ENCODE measurements at places on chromosomes 4 and X. TPM values are rescaled to one million over a fixed set of nuclear protein-coding genes. Genes with fewer than 3 reads are reported as not detected.

SYTL4 gene
- not detected for total RNA-seq

DNA sequence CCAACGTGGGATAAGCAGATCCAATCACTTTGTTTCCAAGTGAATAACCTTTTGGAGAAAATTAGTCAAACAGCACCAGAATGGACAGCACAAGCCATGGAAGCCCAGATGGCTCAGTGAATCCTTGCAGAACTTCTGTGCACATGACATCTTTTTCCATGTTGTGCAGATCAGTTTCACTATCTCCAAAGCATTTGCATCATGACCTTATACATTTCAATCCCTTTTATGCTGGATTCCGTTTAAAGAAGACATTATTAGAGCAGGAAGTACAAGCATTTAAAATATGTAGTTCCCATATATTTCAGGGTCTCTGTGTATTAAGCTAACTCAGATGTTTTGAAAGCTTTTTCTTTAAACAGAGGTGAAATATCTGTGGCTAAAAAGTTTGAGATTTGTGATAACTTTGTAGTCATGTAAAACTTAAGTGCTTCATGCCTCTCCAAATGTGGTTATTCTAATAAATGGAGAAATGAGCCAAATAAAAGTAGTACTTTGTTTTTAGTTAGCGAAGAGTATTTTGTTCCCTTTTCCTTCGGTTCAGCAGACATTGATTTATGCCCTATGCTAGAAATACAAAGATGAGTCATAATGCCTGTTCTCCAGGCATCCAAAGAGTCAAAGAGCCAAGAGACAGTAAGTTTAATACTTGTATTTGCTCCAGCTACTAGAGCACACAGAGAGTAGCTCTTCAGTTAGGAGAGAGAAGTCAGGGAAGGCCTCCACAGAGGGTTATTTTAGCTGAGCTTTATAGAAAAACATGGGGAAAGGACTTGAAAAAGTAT, 39.0 kb downstream of the PLAC8 start:
- no peak for DNase-seq

- no peak for DNase-seq
Observed at GRCh38 chr4:4867375-4868039, 8.0 kb downstream of the MSX1 start.

DNA sequence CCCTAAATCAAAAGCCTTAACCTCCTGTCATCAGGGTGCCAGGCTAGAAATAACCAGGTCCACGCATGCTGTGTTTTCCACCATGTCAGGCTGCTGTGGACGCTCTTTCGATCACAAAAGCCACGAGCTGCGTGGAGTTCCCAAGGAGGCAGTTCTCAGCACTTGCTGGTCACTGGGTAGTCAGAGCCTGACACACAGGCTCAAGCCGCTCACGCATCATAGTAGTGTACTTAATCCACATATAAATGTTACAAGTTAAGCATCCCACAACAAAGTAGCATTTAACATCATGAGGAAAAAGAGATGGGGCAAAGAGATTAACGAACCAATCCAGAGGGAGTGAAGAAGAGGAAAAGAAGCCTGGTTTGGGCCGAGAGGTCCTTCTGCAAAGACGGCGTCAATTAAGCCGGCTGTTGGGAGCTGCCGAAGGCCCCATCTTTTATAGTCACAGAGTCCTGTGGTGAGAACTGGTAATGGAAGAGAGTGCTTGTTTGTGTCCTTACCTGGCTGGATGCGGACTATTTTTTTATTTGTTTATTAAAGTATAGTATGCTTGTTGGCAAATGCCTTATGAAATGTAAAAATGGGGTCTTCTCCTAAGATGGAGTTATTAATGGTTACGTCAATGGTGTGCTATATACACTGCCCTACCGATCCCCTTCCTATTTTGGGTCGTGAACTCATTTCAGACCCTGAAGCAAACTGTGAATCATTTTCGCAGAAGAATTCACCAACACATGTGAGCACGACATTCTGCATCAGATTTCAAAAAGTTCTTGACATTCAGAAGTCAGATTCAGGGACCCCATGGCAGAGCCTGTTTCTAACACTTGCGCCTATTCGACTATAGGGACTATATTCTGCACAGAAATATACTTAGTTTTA, 675 bp downstream of the PRIMPOL start:
- DNase-seq: no peak

- no peak for DNase-seq
Observed at GRCh38 chrX:103520386-103520785, 1.1 kb upstream of the RAB40A start.

GRCh38 chrX:123361371-123361770, 177.3 kb downstream of the GRIA3 start:
- DNase-seq: no peak

S100G gene
- total RNA-seq: not detected

CENPVL2 gene
- total RNA-seq: not detected

GRCh38 chr4:76205476-76205875, 8.1 kb downstream of the SCARB2 start:
- no peak for DNase-seq

- peak; percentile 0 for DNase-seq
Observed at GRCh38 chr4:154743683-154744340, at the start of gene LRAT. LRAT (plus strand) TSS chr4:154744000; CDS start chr4:154744327, 327 bp downstream.

RBM46 gene
- total RNA-seq: not detected

GRCh38 chr4:110442309-110442708, 33.6 kb upstream of the ENPEP start:
- no peak for DNase-seq

DNA sequence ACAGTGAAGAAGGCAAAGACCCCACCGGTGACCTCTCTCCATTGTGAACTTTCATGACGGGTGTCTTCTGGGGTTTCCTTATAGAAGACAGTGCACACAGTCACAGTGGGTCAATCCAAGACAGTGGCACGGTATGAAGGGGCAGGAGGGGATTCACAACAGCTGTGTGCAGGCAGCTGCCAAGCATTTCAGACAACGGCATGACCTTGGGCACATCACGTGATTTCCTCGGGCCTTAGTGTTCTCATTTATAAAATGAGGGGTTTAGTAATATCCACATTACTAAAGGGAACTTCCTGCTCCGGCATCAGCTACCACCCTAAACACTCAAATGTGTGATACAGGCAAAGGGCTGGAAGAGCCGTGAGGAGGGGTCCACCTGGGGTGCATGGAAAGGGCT, 42.9 kb downstream of the RBM47 start:
- DNase-seq: no peak

DNA sequence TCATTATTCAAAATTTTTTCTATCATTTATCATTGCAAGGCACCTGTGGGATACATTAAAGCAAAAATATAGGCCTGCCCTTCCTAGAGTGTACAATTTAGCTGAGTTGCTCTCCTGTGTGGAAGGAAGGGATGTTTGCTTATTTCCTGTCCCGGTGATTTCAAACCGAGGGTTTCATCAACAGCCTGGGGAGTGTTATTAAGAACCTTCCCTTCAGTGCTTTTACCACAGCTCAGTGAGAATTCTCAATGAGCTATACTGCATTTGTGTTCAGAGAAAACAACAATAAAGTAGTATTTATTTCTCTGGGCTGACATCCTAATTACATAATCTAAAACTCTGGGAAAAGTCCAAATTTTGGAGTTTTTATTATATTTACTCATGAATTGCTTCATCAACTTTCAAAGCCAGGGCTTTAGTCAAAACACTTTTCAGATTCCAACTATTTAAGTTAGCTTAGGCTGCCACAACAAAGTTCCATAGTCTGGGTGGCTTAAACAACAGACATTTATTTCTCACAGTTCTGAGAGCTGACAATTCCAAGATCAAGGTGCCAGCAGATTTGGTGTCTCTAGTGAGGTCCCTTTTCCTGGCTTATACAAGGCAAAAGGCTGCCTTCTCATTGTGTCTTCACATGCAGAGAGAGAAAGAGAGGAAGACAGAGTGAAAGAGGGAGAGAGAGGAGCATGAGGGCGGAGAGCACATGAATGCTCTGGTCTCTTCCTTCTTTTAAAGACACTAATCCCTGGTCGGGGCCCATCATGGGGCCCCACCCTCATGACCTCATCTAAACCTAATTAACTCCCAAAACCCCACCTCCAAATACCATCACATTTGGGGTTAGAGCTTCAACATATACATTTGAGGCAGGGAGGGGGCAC, 62.6 kb downstream of the MMRN1 start:
- no peak for DNase-seq

GRCh38 chr4:24777536-24778463, 17.6 kb upstream of the SOD3 start:
- no peak for DNase-seq

PRDM8 gene
- 4.2 TPM for total RNA-seq

DNA sequence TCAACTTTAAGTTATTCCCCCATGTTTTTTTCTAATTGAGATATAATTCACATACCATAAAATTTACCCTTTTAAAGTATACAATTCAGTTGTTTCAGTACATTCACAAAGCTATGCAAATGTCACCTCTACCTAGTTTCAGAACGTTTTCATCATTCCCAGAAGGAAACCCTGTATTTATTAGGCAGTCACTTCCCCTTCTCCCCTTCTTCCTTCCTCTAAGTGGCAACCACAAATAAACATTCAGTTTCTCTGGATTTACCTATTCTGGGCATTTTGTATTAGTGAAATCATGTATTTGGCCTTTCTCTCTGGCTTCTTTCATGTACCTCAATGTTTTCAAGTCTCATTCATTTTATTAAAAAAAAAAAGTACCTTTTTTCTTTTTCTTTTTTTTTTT, 101.9 kb downstream of the TET2 start:
- DNase-seq: no peak

GPR173 gene
- not detected for total RNA-seq

DNA sequence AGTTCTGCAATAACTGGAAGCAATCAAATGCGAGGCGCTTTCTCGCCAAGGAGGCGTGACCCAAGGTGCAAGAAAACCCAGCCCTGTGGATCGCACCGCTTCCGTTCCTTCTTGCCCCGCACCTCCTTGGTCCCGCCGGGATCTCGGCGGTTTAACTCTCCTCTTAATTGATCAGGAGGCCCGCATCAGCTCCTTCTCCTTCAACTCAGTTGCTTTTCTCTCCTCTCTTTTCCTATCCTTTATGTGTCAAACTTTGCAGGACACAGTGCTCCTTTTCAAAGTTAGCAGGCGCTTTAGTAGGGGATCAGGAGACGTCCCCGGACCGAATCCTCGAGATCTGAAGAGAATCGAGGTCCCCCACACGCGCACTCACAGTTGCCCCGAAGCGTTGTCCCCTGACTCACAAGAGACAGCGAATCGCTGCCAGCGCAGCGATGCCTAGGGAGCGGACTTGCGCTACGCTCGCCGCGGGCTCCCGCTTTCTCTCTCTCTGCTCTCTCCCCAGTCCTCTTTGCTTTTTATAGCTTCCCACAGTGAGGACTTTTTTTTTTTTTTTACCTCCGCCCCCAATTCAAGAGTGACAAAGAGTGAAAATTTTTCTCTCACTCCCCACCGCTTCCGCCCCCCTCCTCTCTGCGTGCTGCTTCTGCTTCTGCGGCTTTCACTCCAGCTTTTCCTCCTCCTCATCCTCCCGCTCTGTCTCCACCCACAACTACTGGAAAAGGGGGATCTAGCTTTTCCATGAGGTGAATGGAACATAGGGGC, at the start of gene DKK2:
Gene DKK2 (minus strand): TSS at position 495 of the 765 bp plus-strand sequence. CDS start 722 bp downstream, outside the sequence.
- DNase-seq: no peak

Data from naive thymus-derived CD4-positive, alpha-beta T cell (primary cell).